ENCODE measurements at places on chromosomes 5 and 9. TPM values are rescaled to one million over a fixed set of nuclear protein-coding genes. Genes with fewer than 3 reads are reported as not detected.

Gene IRX2
- total RNA-seq: not detected

DNA sequence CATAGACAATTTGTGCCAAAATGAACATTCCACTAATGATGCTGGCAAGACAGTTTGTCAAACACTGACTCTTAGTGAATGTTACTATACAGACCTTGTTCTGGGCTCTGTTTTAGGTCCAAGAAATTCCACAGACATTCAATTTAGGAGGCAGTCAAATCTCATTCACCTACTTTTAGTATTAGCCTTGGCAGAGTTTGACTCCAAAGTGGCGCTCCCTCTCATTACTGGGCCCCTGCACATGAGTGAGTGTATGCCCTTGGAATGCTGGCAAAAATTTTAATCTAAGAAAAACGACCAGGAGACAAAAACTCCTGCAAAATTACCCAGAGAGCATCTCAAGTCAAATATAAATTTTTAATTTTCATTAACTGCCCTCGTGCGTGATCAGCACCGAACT lies 94.9 kb upstream of the SLC27A6 start:
- no peaks in the 10 kb centered on the region for H3K4me1 ChIP-seq
- no peak overlapping the region for H3K4me3 ChIP-seq
- no peaks in the 10 kb centered on the region for H3K36me3 ChIP-seq
- no peaks in the 10 kb centered on the region for H3K27me3 ChIP-seq

DNA sequence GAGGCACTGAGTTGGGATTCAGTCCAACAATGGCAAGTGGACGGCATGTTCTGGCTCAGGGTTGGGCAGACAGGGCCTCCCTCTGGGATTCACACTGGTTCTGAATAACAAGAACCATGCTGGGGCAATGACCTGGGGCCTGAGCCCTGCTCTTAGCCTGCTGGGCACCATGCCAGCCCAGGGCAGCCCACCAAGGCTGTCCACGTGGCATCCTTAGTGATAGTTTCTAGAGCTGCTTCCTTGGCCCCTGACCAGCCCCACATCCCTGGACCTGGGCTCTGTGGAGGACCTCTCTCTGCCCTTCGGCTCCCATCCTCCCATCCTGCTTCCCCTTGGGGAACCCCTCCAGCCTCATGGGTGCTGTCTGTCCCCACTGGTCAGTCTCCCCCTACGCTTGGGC lies 22.3 kb upstream of the OLFM1 start:
- no peak for DNase-seq
- no peaks in the 10 kb centered on the region for H3K36me3 ChIP-seq
- no peaks in the 10 kb centered on the region for H3K27me3 ChIP-seq
- no peak overlapping the region for H3K27ac ChIP-seq
- no peak overlapping the region for H3K4me3 ChIP-seq
- no peaks in the 10 kb centered on the region for H3K4me1 ChIP-seq

GRCh38 chr5:41519801-41520200 lies 9.4 kb upstream of the PLCXD3 start:
- H3K27me3 ChIP-seq: no peaks in the 10 kb centered on the region
- no peak overlapping the region for H3K27ac ChIP-seq
- no peaks in the 10 kb centered on the region for H3K36me3 ChIP-seq
- no peak overlapping the region for H3K4me3 ChIP-seq
- no peak for DNase-seq

GRCh38 chr5:9062873-9063272 lies 483.0 kb downstream of the SEMA5A start:
- H3K4me3 ChIP-seq: no peak overlapping the region
- no peak for DNase-seq
- H3K27ac ChIP-seq: no peak overlapping the region
- no peaks in the 10 kb centered on the region for H3K27me3 ChIP-seq
- H3K4me1 ChIP-seq: no peaks in the 10 kb centered on the region

- no peak for DNase-seq
- H3K27ac ChIP-seq: no peak overlapping the region
- H3K27me3 ChIP-seq: peaks cover 6% of the 10 kb centered on the region
Observed at GRCh38 chr5:158152136-158152535, 293.2 kb upstream of the CLINT1 start.

DNA sequence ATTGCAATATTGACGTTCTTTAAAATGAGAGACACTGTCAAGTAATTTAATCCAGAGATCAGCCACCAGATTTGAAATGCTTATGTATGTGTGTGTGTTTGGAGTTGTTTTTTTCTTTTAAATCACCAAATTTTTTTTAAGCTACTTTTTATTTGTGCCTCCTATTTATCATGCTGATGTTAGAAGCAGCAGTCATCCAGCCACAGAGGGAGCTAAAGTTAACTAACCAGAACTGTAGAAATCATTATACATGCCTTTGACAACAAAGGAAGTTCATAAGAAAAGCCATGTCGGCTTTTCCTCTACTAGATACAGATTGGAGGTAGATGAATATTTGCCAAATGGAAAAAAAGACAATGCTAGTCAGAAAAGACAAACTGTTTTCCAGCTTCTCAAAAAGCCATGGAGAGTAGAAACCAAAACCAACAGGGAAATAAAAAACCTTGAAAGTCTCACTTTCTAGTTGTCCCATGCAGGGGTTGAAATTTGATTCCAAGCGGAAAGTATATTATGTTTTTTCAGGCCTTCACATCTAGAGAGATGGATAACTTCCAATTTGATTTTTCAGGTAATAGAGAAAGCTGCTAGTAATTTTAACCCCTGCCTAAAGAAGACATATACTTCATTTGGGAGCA lies 4.5 kb downstream of the PURA start:
- DNase-seq: no peak
- peaks cover 47% of the 10 kb centered on the region for H3K4me1 ChIP-seq
- H3K27me3 ChIP-seq: no peaks in the 10 kb centered on the region
- H3K36me3 ChIP-seq: peaks cover 17% of the 10 kb centered on the region
- H3K4me3 ChIP-seq: no peak overlapping the region

GRCh38 chr9:20319641-20320337 lies 302.5 kb downstream of the MLLT3 start:
- H3K36me3 ChIP-seq: peaks cover 59% of the 10 kb centered on the region
- H3K27ac ChIP-seq: peak overlapping the region; percentile 78
- H3K4me1 ChIP-seq: peaks cover 96% of the 10 kb centered on the region
- peak; percentile 45 for DNase-seq
- H3K27me3 ChIP-seq: no peaks in the 10 kb centered on the region

Gene ARHGEF37
- 1.4 TPM for total RNA-seq

Gene IL9
- total RNA-seq: not detected

DNA sequence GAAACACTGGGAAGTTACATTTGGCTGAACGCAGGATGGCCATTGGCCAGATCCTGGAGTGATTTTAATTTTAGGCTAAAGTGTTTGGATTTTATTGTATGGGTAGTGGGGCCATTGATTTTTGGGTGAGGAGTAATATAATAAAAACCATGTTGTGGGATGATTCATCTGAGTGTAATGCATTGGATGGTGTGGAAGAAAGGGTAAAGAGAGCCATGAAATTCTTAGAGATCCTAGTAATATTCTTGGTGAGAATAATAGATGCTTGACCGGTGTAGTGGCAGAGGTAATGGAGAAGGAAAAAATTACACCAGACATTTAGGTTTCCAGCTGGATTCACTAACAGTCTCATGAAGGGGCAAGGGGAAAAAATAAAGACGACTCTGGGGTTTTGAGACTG lies 158.1 kb downstream of the NPR3 start:
- H3K27ac ChIP-seq: no peak overlapping the region
- H3K27me3 ChIP-seq: no peaks in the 10 kb centered on the region
- no peak overlapping the region for H3K4me3 ChIP-seq

GRCh38 chr5:147398860-147399259 lies 111.0 kb downstream of the DPYSL3 start:
- no peak for DNase-seq
- H3K4me1 ChIP-seq: no peaks in the 10 kb centered on the region
- H3K4me3 ChIP-seq: no peak overlapping the region
- no peaks in the 10 kb centered on the region for H3K27me3 ChIP-seq

DNA sequence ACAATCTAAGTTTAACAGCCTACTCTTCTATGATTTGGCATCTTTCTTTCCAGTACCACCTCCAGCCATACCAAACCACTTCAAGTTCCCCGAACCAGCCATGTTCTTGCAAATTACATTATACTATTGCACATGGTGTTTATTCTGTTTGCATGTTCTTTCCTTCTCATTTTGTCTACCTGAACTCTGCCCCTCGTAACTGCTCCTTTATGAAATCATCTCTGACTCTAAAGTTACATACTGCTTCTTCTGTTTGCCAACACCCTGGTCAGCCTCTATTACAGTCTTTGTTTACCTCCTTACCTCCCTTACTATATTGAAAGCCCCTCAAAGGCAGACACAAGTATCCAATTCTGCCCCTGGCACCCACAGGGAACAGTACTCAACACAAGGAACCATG lies 6.0 kb downstream of the PPP6C start:
- no peak overlapping the region for H3K4me3 ChIP-seq
- H3K27me3 ChIP-seq: no peaks in the 10 kb centered on the region
- peaks cover 29% of the 10 kb centered on the region for H3K4me1 ChIP-seq
- H3K27ac ChIP-seq: no peak overlapping the region
